ENCODE measurements at places on chromosomes 3 and 15.

GRCh38 chr3:182241766-182242488 is 530.2 kb downstream of the SOX2 start:
- no peak for DNase-seq

- DNase-seq: no peak
Observed at GRCh38 chr3:71072287-71072686, 511.2 kb downstream of the FOXP1 start.

DNA sequence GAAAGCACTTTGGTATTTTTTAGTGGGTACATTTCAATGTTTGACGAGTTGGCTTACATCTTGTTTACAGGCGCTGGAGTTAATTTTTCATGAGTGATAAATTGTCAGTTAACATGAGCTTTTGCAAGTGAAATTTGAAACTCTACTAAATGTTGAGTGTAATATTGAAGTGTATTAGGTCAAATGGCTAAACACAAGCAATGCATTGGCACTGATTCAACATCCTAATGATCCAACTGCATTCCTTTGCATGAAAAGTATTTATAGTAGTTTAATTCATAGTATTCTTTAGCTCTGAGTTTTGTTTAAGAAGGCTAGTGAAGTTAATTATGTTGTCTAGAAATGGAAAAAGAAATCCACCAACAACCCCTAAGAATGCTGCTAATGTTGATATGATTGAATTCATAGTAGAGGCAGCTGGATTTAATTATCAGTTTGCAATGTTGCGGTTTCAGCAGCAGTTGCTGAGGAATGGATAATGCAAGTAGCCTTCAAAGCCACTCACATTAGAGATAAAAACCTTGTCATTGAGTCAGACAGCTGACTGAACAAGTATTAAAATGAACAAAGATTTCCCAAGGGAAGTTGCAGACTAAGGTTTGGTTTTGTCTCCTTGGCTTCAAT is 245.6 kb upstream of the GOLIM4 start:
- DNase-seq: no peak

- DNase-seq: no peak
Observed at GRCh38 chr3:7367968-7368367, 507.1 kb downstream of the GRM7 start.

- DNase-seq: peak; percentile 20
Observed at GRCh38 chr3:13824521-13825310, 55.2 kb downstream of the WNT7A start.

DNA sequence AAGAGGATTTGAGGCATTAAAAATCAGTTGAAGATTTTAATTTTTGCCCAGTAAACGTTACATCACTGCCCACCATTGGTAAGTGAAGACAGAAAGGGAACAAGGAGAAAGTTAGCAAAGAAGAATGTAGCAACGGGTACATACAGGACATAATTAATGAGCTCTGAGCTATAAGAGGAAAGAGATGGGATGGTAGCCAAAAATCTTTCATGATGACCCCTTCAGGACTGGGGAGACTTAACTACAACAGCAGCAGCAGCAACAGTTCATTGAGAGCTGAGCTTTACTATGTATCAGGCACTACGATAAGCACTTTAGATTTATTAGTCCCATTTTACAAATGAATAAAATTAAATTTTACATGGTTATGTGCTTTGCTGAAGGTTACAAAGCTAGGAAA is 18.4 kb downstream of the EMC4 start:
- no peak for DNase-seq

GRCh38 chr3:117885011-117885441 is 1149.6 kb downstream of the IGSF11 start:
- DNase-seq: no peak

- no peak for DNase-seq
Observed at GRCh38 chr3:128307029-128307633, 153.8 kb downstream of the EEFSEC start.
